Activated naive CD4-positive, alpha-beta T cell (primary cell): ENCODE measurements at places on chromosomes 11 and 22.

GRCh38 chr11:96013461-96014213 lies 89.7 kb upstream of the MTMR2 start:
- no peak for DNase-seq

- no peak for DNase-seq
Observed at GRCh38 chr11:64053699-64054098, 18.0 kb downstream of the FLRT1 start.

GRCh38 chr22:49726701-49727101 lies 101.0 kb downstream of the BRD1 start:
- DNase-seq: no peak

GRCh38 chr22:25964961-25965730 lies 204.1 kb upstream of the SEZ6L start:
- DNase-seq: no peak

GRCh38 chr22:21779444-21779843 lies 43.9 kb upstream of the YPEL1 start:
- no peak for DNase-seq

GRCh38 chr11:115244758-115245157 lies 259.5 kb downstream of the CADM1 start:
- no peak for DNase-seq

- no peak for DNase-seq
Observed at GRCh38 chr22:41405588-41405987, 23.8 kb downstream of the TEF start.
